ENCODE measurements at places on chromosomes 3 and 15. TPM values are rescaled to one million over a fixed set of nuclear protein-coding genes. Genes with fewer than 3 reads are reported as not detected.

GRCh38 chr3:46905213-46905560, 27.7 kb downstream of the PTH1R start:
- H3K27ac ChIP-seq, result no peak overlapping the region
- H3K4me1 ChIP-seq, result peaks cover 7% of the 10 kb centered on the region
- H3K27me3 ChIP-seq, result no peaks in the 10 kb centered on the region
- no peak for DNase-seq
- H3K36me3 ChIP-seq, result no peaks in the 10 kb centered on the region

Gene TRPM1
- polyA plus RNA-seq, result not detected

Gene OIP5
- polyA plus RNA-seq, result 6.0 TPM

Gene MCF2L2
- 2.4 TPM for polyA plus RNA-seq

Gene GPR149
- polyA plus RNA-seq, result not detected

GRCh38 chr3:47412842-47413520, 32.2 kb downstream of the PTPN23 start:
- H3K4me1 ChIP-seq, result no peaks in the 10 kb centered on the region
- H3K36me3 ChIP-seq, result peaks cover 80% of the 10 kb centered on the region
- H3K27me3 ChIP-seq, result no peaks in the 10 kb centered on the region
- H3K4me3 ChIP-seq, result no peak overlapping the region
- DNase-seq, result no peak
